ENCODE measurements at places on chromosomes 12 and 14.

DNA sequence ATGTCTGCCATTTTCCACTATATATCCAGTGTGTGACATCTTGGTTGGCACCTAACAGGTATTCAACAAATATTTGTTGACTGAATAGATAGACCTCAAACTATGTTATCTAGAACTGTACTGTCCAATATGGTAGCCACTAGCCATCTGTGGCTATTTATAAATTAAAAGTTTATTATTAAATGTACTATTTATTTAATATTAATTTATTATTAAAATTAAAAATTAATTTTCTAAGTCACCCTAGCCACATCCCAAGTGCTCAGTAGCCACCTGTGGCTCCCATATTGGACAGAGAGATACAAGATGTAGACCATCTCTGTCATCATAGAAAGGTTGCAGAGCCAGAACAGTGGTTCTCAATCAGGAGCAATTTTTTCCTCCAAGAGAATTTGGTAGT is 69.3 kb downstream of the SRRM4 start:
- DNase-seq = no peak

DNA sequence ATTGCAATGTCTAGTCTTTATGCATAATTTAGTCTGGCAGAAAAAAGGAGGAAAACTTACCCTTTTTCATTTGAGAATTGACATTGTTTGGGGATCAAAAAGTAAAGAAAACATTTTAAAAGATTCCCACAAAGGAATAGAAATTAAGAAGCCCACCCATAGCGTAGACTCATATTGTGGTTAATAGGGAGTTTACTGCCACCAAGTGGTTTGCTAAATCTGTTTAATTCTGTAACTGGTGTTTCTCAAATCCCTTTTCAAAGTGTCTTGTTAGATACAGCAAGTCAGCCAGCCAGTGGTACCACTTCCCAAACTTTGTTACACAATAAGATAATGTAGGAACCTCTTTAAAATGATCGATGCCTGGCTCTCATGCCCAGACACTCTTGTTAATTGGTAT is 180.3 kb downstream of the IPO8 start:
- DNase-seq = peak; percentile 9

GRCh38 chr12:76583301-76583700 is 23.7 kb upstream of the OSBPL8 start:
- no peak for DNase-seq

- no peak for DNase-seq
These were observed 213.3 kb upstream of the FKBP4 start for GRCh38 chr12:2581293-2582045.

DNA sequence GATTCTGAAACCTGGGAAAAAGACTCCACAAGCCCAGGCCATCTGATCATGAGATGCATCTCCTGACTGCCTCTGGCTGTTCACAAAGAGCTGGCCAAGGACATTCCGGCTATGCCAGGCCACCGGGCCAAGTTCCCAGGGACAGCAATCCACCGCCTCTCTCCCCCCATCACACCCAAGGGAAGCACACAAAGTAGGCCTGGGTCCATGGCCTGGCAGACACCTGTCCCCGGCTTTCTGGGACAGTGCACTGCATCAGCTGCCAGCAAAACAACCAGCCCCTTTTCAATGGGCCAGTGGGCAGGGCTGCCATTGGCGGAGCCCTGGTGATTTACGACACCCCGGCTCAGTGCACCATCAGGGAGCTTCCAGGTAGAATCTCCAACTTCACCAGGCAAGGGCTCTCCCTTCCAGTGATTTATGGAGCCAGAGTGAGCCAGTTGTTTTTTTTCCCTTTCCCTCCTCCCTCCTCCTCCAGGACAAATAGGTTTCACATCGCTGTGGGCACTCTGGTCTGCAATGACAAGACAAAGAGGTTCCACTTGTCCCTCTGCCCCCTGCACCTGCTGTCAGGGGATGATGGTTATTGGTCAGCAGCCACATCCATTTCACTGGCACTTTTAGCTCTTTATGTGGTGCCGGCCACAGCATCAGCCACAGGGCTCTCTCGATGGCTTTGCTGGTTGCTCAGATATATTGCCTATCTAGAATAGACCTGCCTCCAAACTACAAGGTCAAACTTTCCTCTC is 149.6 kb downstream of the SLC38A6 start:
- DNase-seq = no peak

DNA sequence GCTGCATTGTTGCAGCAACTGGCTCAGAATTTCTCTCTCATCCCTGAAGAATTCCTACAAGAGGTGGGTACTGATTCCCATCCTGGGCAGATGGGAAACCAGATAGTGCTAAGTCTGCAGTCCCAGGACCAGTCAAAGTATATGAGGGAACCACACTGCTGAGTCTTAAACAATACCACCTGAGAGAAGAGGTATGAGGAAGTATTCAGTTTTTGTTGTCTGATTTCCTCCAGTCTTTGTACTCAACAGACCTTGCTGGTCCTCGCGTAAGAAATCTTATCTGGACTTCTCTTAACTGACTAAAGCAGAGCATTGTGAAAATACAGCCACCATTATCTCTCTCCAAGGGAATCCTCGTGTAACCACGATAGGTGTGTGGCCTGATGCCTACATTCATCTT is 3.6 kb upstream of the EDDM3A start:
- DNase-seq = no peak

GRCh38 chr14:75751296-75751695 is 90.2 kb downstream of the TTLL5 start:
- DNase-seq = no peak

DNA sequence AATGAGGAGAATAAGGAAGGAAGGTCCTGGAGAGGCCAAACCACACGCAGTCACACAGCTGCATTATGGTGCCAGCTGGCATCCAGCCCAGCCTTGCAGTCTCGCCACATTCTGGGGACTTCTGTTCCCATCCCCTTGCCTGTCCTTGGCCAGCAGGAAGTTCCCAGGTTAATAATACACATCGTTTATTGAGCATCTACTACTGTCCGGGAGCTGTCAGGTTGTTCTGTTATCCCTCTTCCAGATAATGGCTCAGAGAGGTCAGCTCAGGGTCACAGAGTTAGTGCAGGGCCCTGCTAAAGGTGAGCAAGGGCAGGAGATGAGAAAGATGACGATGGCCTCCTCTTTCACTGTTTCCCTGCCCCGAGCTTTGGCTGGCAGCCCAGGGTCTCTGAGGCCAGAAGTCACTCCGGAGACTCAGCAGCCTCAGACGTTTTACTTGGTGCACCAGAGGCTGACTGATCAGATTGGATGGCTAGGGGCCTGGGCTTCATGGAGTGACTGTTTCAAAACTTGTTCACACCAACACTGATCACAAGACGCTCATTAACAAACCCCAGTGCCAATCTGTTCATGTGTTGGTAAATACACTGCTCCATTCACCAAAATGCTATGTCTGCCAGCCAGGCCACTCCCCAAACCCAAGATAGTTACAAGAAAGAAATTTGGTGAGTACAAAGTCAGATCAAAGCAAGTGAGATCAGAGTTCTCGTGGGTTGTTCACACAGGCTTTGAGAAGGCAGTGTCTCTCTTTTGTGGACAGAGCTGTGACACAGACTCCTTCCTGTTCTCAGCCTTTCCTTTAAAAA is 79.2 kb downstream of the B4GALNT3 start:
- DNase-seq = no peak

DNA sequence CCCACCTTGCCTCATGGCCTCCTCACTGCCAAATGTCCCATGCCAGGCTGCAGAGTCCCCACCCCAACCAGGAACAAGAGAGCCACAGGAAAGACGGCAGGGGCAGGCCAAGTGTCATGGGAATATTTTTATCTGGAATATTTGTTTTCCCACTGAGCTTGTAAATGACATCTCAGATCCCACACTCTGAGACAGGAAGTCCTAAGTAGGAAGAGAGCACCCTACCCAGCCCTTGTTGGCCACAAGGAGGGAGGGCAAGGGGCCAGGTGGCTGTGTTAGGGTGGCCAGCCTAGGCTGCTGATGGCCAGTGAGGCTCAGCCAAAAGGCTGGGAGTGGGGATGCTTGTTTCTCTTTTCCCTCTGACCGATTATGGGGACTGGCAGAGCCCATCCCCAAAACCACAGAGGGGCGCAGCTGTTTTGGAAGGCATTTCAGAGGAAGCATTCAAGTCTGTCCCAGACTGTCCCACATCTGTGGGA is 7.7 kb upstream of the MEG3 start:
- DNase-seq = no peak
